ENCODE measurements at places on chromosomes 13 and 19.

DNA sequence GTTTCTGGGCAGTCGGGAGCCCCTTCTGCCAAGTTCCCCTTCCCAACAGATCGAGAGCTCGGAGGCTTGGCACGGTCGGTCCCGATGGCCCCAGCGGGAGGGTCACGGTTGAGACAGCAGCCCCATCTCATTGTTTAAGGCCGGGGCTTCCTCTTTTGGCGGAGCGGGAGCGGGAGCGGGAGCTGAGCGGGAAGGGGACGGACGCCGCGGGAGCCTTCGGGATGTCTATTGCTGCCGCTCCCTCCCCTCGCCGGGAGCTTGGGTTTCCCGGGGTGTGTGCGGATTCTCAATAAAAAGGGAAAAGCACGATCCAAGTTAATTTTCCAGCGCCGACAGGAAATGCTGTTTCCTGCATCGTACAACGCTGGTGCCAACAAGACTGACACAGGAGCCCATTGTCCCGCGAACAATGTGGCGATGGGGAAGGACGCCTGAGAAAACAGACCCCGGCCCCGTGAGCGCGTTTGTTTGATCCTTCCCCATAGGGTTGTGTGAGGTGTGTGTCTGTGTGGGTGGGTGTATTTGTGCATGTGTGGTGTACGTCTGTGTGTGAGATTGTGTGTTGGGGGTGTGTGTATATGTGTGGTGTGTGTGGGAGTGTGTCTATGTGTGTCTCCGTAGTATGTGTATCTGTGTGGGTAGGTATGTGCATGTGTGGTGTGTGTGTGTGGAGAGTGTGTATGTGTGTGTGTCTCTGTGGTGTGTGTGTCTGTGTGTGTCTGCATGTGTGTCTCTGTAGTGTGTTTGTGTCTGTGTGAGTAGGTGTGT, 36.3 kb upstream of the FLT1 start:
- no peak for DNase-seq

DNA sequence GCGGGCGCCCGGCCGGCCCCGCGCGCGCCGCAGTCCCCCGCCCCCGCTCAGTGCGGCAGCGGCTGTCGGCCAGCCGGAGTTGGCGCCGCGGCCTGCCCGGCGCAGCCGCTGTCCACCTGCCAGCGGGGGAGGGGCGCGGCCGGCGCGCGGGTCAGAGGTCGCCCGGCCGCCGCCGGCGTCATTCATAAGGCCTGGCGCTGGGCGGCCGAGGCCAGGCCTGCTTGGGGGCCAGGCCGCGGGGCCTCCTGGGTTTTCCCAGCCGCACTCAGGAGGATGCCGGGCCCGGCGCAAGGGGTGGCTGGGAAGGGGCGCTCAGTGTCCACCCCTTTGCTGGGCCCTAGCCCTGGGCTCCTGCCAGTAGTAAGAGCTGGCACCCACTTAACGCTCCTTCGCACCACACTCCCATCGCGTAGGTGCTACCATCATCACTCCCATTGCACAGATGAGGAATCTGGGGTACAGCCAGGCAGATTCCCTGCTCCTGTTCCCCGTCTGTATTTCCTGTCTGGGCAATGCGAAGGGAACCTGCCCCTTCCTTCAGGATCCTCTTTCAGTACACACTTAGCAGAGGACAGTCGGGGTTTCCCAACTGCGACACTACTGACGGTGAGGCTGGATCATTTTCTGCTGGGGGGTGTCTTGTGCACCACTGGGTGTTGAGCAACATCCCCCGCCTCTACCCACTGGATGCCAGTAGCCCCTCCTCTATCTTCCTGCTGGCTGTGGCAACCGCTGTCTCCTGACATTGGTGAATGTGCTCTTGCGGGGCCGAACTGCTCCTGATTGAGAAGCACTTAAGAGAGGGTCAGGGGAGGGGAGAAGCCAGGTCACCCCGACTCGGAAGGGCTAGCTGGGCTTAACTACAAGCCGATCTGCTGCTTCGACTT, 846 bp upstream of the PRKACA start:
- peak; percentile 61 for DNase-seq

DNA sequence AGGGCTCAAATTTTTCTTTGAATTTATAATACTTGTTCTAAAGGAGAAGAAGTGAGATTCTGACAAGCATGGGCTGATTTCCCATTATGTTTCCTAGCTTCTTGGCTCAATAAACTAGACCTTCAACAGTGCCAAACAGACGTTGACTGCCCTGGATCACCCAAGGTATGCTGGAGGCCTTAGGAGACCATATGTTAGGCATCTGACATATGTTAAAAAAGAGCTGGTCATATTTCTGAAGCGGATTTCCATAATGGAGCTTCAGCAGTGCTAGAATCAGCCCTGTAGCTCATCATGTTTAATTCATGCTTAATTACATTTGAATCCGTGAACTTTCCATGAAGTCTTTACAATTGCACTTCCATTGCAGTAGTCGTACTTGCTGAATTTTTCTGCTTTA, 653.3 kb downstream of the DIAPH3 start:
- no peak for DNase-seq

- DNase-seq = no peak
Measured at GRCh38 chr13:42803563-42804204, 22.3 kb downstream of the FAM216B start.

GRCh38 chr19:38395381-38396114, 7.1 kb downstream of the SPRED3 start:
- no peak for DNase-seq

- no peak for DNase-seq
Measured at GRCh38 chr13:80716610-80717081, 375.7 kb upstream of the SPRY2 start.

DNA sequence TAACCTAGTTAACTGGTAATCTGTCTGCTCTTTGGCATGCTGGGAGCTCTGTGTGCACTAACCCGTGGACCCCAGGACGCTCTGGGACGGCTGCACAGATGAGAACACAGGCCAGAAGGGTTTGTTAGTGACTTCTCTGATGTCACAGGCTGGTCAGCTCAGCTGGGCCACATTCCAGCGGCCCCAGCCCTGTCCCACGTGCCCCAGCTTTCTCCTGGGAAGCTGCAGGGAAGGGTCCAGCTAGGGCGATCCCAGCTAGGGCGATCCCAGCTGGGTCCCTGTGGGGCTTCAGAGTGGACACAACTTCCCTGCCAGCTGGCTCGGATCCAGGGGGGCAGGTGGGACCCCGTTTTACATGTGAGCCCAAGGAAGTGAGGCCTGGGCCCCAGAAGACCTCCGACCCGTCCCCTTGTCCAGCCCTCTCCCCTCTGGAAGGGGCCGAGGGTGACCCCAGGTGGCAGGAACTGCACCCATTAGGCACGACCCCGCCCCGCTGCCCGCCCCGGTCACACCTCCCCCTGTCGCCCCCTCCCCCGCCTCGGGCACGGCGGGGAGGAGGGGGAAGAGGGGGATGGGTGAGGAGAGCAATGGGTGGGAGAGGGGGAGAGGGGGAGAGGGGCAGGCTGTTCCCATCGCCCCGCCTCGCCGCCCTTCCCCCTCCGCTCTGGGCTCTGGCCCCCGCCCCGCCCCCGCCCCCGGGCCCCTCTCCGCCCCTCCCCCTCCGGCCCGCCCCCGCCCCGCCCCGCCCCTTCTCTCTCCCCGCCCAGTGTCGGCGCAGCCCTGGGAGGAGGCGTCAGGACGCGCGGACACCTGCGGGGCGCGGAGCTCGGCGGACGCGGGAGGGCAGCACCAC, 75.2 kb upstream of the MCF2L start:
- DNase-seq = no peak

GRCh38 chr19:1018393-1018792, 2.5 kb downstream of the TMEM259 start:
- no peak for DNase-seq

- no peak for DNase-seq
Measured at GRCh38 chr13:39956036-39956435, 300.6 kb downstream of the COG6 start.

DNA sequence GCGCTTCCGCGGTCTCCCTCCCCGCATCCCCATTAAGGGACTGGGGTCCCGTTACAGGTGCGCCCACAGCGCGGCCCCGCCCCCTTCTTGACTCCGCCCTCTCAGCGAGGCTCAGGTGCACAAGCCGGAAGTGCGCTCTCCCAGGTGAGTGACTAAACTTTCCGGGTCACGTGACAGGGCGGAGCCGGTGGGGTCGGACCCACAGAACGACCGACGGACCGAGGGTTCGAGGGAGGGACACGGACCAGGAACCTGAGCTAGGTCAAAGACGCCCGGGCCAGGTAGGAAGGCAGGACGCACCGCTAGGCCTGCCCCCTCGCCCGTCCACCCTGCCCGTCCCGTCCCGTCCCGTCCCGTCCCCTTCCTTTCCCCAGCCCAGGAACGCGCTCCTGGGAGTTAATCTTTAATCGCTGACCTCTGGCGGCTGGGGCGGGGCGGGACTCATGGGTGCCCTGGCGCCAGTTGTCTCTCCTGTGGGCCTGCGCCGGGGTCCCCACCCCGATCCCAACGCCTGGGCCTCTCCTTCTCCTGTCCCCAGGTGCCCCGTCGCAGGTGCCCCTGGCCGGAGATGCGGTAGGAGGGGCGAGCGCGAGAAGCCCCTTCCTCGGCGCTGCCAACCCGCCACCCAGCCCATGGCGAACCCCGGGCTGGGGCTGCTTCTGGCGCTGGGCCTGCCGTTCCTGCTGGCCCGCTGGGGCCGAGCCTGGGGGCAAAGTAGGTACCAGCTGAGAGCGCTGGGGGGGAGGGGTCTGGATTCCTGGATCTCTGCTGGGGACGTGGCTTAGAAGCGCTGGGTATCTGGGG, at the start of gene CRB3:
Gene CRB3 (plus strand): TSS at position 202 of the 804 bp plus-strand sequence. CDS start 431 bp downstream, at position 633.
- no peak for DNase-seq

DNA sequence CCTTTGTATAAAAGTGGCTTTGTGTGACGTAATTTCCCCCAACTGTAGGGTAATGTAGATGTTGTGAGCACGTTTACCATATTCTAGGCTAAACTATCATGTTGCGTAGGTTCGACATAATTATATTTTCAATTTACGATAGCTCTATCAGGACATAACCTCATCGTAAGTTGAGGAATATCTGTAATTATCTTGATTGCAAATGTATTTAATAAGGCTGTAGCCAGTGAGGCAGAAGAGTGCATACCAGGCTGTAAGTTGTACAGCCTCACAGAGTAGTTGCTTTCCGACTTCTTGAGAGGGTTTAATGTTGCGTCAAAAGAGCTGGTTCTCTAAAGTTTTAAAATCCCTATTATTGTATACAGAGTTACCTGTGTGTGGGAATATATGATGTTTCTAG, 839.4 kb upstream of the GPC6 start:
- no peak for DNase-seq

DNA sequence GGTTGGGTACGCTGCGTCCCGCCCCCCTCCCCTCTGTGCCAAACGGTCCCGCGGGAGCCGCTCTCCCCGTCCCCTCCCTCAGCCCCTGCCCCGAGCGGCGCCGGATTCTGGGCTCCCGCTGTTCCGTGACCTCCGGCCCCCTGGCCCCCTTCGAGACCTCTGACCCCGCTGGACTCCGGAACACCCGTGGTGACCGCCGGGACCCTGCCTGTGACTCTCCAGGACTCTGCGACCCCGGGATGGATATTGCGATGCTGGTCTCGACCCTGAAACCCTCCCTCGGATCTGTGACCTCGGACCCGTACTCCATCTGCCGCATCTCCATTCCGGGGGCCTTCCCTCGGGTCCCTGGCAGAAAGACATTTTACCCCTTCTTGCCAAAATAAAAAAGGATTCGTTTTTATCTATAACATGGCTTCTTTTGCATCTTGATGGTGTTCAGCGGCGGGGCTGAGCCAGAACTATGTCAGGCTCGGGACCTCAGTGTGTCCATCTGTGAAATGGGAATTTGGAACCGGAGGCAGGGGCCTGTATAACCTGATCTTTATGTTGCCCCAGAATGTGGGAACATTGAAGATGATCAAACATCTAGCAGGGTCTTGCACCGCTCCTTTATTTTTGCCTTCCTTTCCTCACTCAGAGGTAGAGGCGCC, 654 bp upstream of the MEGF8 start:
- DNase-seq = no peak

- no peak for DNase-seq
Measured at GRCh38 chr19:40697007-40697406, 6.6 kb upstream of the NUMBL start.

DNA sequence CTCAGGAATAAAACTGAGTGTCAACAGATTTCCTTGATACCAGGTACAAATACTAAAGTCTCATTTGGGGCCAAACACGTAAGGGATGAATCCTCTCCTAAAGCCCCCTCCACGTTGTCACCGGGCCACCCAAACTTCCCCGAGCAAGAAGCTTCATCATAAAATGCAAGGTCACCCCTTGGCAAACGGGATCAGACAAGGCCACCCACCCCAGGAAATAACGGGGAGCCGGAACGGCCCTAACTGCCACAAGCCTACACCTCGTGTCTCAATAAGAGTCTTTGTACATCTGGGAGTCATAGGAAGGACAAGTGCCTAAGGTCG, 717 bp downstream of the EEF2 start:
- DNase-seq = no peak

DNA sequence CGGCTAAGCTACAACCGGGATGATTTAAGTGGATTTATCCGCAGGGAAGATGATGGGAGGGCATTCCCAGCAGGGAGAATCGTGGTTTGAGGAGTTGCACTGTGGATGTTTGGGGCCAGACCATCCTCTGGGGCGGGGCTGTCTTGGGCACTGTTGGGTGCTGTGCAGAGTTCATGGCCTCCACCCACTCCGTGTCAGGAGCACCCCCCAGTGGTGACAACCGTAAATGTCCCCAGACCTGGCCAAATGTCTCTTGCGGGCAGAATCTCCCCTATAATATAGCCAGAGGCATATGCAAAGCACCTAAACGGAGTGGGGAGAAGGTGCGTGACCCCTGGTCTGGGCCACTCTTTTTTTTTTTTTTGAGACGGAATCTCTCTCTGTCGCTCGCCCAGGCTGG, 40.2 kb downstream of the SMIM24 start:
- DNase-seq = no peak

- no peak for DNase-seq
Measured at GRCh38 chr19:22634450-22634827, 315 bp downstream of the ZNF492 start.

GRCh38 chr19:18322318-18322758, 538 bp downstream of the LSM4 start:
- peak; percentile 10 for DNase-seq

DNA sequence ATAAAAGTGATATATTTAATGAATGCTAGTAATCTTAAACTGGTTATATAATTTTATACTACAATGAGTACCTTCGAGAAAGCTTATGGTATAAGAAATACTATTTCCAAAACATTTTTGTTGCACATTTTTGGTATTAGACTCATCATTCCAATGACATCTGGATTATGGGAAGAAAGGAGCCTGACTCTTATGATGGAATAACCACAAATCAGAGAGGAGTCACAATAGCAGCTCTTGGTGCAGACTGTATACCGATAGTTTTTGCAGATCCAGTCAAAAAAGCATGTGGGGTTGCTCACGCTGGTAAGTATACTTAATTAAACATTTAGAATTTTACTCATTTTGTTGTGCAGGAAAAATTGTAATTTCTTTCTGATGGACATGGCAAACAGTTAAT, 3.9 kb downstream of the LACC1 start:
- no peak for DNase-seq

- no peak for DNase-seq
Measured at GRCh38 chr13:37442996-37443395, 155.6 kb downstream of the POSTN start.
